Activated T-cell treated with anti-CD3 and anti-CD28 coated beads, Interleukin-2, amount 50 U/mL, for 48 hours (primary cell): ENCODE measurements at places on chromosomes 13 and 19.

DNA sequence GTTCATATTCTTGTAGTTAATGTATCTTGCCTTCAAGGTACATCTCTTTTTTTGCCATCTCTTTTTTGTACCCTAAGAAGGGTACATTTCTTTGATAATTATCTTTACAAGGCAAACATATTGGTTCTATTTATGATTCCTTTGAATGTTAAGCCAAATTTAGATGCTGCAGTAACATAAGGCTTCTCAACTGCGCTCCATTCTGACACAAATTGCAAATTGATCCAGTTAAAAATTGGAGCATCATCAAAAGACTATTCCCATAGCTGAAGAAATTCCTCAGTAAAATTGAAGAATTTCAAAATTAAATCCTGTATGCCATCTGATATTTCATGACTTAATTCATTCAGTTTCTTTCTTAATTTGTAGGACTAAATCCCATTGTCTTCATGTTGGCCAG is 2.7 kb upstream of the ZNF780A start:
- DNase-seq, result no peak

GRCh38 chr13:63209330-63210017 is 1793.8 kb upstream of the PCDH20 start:
- no peak for DNase-seq

GRCh38 chr13:77833331-77833863 is 85.2 kb downstream of the EDNRB start:
- DNase-seq, result no peak

- DNase-seq, result no peak
Measured at GRCh38 chr13:109408591-109409382, 377.6 kb downstream of the IRS2 start.

DNA sequence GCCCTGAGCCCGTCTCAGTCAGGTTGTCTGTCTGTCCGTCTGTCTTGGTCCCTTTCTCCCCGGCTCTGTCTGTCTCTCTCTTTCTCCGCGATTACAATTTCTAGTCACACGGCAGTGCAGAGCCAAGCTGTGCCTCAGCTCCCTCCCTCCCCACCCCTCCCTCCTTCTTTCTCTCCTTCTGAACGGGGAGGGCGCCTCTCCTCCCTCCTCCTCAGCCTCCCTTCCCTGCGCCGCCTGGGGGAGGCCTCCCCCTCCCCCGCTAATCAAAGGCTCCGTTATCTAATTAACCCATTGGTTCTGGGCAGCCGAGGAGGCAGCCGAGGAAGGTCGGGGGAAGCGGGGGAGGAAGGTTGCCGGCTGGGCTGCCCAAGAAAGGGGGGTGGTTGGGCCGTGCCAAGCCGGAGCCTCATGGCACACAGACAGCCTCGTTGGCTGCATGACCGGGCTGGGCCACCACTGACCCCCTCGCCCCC is 16.5 kb downstream of the LRRC4B start:
- no peak for DNase-seq

DNA sequence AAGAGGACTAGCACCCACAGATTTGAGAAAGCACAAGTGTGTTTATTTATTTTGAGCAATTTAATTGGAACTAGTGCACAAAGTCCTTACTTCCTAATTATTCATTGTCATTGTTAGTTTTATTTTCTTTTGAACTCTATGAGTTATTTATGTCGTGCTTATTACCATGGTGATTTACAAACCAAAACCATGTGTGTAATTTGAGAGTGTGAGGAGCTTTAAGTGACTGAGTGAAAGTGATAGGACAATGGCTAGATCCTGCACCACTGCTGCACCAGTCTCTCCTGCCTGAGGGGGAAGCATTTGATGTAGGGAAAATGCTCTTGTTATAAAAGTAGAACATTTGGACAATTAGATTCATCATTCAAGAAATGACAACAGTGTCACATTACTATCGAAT is 172.3 kb upstream of the KLF12 start:
- DNase-seq, result no peak

DNA sequence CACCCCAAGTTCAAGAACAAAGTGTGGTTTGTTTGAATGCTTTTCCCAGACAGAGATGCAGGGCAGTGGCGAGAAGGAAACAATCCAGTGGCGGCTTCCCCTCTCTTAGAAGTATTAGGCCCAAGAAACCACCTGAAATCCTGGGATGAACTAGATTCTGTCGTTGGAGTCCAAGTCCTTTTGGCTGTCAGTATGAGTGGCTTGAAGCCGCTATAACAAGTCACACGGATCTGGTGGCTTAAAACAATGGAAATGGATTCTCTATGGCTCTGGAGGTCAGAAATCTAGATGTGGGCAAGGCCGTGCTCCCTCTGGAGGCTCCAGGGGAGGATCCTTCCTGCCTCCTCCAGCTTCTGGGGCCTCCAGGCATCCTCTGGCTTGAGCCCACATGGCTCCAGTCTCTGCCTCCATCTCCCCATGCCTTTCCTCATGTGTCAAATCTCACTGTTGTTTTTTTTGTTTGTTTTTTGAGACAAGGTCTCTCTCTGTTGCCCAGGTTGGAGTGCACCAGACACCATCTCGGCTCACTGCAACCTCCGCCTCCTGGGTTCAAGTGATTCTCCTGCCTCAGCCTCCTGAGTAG is 97.7 kb downstream of the GNG7 start:
- DNase-seq, result no peak

DNA sequence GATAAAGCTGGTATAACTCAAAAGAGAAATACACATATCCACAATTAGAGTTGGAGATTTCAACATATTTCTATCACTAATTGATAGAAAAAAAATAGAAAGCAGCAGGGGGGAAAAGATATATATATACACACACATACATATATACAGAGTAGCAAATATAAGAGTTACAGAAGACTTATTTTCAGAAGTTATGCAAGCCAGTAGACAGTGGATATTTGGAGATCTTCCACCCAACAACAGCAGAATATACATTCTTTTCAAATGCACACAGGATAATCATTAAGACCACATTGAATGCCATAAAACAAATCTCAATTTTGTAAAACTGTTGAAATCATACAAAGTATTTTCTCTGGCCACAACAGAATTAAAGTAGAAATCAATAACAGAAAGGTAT is 192.8 kb downstream of the LACC1 start:
- DNase-seq, result no peak

- DNase-seq, result no peak
Measured at GRCh38 chr19:45363861-45364459, 6.4 kb downstream of the ERCC2 start.

GRCh38 chr13:83121896-83122295 is 760.4 kb downstream of the SLITRK1 start:
- no peak for DNase-seq

DNA sequence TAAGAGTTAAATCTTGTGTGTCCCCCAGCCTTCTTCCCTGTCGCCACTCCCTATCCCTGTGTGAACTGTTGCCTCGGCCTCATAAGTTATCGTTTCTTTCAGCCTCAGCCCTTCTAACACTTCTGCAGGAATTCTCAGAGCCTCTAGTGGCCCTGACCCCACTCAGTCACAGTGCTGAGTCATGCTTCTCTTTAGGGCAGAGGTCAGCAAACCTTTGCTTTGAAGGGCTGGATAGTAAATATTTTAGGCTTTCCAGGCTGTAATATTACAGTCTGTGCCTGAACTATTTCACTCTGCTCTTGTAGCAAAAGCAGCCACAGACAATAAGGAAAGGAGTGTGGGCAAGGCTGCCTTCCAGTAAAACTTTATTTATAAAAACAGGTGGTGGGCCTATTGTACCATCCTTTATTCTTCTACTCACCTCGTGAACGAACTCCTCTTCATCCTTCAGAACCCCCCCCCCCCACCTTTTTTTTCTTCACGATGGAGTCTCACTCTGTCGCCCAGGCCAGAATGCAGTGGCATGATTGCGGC is 22.1 kb downstream of the MYO9B start:
- DNase-seq, result no peak

DNA sequence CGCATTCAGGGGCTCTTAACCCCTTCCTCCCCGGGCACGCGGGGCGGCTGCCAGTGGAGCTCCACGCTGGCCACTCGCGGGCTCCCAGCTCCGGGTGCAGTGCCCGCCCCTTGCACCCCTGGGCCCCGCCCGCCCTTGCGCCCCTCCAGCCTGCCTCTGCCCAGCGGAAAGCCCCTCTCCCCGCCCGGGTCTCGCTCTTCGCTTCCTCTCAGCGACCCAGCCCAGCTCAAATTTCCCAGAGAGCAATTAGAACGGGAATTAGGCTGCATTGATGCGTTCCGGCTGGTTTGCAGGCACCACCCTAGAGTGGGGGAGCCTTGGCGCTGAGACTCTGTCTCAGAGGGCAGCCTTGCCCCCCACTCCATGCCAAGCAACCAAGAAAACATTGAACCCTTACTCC is 1.8 kb upstream of the GSX1 start:
- no peak for DNase-seq
